Stimulated activated CD4-positive, alpha-beta T cell treated with anti-CD3 and anti-CD28 coated beads, Interleukin-4, amount 100 ng/mL, for 48 hours (primary cell): ENCODE measurements at places on chromosomes 6 and 20.

GRCh38 chr6:9521152-9521530, 893.7 kb downstream of the TFAP2A start:
- no peak for DNase-seq

GRCh38 chr6:122755901-122756300, 23.6 kb upstream of the FABP7 start:
- no peak for DNase-seq

GRCh38 chr20:36105711-36106226, 48.8 kb upstream of the EPB41L1 start:
- no peak for DNase-seq

DNA sequence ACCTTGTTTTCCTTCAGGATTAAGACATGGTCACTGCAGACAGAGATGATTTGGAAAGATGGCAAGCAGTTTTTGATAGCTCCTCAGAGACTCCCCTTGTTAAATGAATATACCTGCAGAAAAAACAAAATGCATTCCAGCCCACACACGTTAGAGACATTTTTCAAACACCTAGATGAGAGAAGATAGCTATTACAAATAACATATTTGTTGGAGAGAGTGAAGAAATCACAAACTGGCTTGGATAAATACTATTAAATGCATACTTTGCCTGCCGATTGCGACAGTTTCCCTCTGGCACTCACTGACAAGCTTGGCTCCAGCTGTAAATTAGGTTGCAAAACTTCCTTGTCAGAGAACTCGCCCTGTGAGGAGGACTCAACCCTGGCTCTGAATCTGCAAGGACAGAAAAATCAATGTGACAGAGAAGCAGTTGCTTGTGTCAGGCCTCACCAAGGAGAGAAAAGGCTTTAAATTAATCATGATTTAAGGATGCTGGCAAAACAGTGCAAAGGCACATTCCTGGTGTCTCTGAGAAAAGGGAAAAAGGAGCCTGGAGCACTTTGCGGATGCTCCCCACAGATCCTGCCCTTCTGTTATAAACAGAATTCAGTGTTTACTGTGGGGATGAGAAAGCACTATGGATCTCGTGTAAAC, 423.7 kb upstream of the MARCKS start:
- no peak for DNase-seq

- DNase-seq = no peak
These were observed 107.9 kb upstream of the FLRT3 start for GRCh38 chr20:14445310-14445709.

- DNase-seq = no peak
These were observed 13.4 kb upstream of the SERPINB1 start for GRCh38 chr6:2855061-2855519.

- DNase-seq = peak; percentile 75
These were observed 148.1 kb downstream of the CEBPB start for GRCh38 chr20:50338479-50339391.

- no peak for DNase-seq
These were observed 705.7 kb upstream of the SLC35B3 start for GRCh38 chr6:9140951-9141460.

DNA sequence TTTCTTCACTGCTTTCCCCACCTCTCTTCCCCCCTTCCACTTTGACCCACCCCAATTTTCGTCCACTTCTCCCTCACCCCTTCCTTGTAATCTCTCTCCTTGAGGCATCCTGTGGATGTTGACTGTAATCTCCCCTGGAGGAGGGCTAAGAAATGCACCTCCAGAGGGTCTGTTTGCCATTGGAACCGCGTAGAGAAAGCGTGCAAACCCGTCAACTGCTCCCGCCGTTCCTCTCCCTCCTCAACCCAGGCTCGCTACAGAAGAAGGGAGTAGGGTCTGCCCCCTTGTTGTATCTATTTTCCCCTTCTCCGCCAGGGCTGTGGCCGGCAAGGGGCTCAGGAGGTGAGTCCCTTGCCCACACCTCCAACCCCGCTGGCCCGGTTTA, 502 bp upstream of the HTR1E start:
- no peak for DNase-seq

- DNase-seq = peak; percentile 65
These were observed 68.4 kb downstream of the RSPO3 start for GRCh38 chr6:127186889-127187288.

DNA sequence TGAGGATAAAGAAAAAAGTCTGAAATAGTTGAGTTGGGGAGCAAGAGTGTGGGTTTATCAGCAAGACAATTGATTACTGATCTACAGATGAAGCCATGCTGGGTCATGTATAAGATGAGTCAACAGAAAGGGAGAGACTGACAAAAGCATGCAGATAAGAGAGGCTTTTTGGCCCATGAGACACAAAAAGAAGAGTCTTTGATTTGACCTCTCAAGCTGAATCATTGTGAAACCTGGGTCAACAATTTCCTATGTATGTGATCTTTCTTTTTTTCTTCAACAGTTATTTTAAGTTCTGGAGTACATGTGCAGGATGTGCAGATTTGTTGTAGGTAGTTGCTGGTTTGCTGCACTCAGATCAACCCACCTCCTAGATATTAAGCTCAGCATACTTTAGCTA, 15.9 kb downstream of the RIMS1 start:
- DNase-seq = no peak

DNA sequence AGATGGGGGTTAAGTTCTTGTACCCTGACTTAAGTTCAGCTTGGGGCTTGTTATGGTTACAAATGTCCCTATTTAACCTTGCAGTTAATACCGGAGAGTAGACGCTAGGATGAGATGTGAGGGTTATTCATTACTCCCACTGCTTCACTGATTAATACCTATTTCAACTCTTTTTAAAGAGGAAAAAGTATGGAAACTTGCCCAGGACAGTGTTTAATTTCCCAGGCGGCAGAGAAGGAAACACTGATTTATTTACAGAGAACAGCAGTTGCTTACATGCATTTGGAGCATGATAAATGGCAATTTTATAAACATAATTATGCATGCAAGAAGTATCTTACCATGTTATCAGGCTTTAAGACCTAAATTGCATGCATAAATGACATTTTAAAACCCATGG, 137.7 kb downstream of the RCAN2 start:
- DNase-seq = no peak

- DNase-seq = peak; percentile 60
These were observed 127.2 kb upstream of the TAB2 start for GRCh38 chr6:149190224-149190831.

GRCh38 chr6:150435832-150436231, 67.0 kb downstream of the IYD start:
- DNase-seq = no peak

GRCh38 chr6:37242429-37243052, 15.0 kb upstream of the TBC1D22B start:
- no peak for DNase-seq
